ENCODE measurements at places on chromosomes 1 and 21. TPM values are rescaled to one million over a fixed set of nuclear protein-coding genes. Genes with fewer than 3 reads are reported as not detected.
A peak's percentile ranks its signal among the peaks of the same experiment; 100 is the strongest.

DNA sequence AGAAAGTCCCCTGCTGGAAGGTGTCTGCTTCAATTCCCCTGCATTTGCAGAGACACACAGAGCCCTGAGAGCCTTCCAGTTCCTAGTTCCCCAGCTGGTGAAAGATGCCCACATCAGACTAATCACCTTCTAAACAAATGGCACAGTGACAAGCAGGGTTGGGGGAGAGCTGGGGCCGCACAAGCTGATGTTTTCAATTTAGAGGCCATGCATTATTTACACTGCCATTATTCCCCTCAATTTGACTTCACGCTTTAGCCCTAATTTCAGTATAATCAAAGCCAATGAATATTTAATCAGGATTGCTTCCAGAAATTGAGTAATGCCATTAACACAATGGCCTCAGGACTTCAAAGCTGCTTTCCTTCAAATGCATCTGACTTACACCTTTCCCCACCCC lies 81.5 kb downstream of the BEND5 start:
- H3K4me3 ChIP-seq, result no peak overlapping the region
- H3K27me3 ChIP-seq, result no peaks in the 10 kb centered on the region
- DNase-seq, result no peak

DNA sequence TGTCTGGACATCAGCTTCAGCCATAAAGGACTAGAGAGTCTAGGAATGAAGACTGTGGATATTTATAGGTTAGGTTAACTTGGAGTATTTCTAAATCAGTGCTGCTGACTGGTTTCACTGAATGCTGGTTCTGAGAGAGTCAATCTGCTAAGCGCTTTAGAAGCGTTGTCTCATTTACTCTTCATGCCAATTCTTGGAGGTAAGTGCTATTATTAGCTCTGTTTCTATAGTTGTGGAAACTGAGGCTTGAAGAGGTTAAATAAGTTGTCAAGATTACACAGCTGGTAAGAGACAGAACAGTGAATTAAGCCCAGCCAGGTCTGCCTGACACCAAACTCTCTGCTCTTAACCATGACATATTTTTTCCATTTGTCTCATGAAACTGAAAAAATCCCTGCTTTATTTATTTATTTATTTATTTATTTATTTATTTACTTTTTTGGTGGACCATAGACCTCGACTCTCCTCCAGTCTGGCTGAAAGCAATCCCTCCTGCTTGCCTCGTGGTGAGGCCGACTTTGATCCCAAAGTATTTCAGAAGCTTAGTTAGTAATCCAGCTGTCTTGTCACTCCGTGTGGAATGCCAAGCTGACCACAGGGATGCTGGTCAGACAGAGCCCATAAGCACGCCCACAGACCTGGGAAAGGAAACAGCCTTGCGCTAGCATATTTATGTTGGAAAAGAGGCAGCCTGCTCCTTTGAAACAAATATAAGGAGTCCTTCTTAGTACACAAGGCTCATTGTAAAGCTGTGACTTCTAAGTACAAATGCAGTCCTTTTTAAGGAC lies 16.9 kb downstream of the NTMT2 start:
- H3K4me1 ChIP-seq, result no peaks in the 10 kb centered on the region
- H3K36me3 ChIP-seq, result no peaks in the 10 kb centered on the region
- H3K27me3 ChIP-seq, result no peaks in the 10 kb centered on the region

DNA sequence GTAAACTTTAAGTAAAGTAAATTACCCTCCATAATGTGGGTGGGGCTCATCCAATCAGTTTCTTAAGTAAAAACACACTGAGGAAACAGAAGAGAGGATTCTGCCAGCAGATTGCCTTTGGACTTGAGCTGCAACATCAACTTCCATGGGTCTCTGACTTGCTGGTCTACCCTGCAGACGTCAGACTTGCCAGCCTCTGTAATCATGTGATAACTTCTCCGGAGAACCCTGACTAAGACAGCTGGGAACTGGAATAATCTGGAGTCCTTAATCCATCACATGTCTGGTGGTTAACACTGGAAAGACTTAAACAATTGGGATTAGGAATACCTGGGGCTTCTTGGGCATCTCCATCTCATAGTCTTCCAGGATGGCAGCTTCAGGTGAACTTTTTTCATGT lies 13.2 kb upstream of the CEP350 start:
- no peak overlapping the region for H3K4me3 ChIP-seq
- H3K27ac ChIP-seq, result no peak overlapping the region
- no peaks in the 10 kb centered on the region for H3K36me3 ChIP-seq
- no peaks in the 10 kb centered on the region for H3K4me1 ChIP-seq
- no peak for DNase-seq

Gene CCDC27
- not detected for total RNA-seq

Gene KLF17
- not detected for total RNA-seq

DNA sequence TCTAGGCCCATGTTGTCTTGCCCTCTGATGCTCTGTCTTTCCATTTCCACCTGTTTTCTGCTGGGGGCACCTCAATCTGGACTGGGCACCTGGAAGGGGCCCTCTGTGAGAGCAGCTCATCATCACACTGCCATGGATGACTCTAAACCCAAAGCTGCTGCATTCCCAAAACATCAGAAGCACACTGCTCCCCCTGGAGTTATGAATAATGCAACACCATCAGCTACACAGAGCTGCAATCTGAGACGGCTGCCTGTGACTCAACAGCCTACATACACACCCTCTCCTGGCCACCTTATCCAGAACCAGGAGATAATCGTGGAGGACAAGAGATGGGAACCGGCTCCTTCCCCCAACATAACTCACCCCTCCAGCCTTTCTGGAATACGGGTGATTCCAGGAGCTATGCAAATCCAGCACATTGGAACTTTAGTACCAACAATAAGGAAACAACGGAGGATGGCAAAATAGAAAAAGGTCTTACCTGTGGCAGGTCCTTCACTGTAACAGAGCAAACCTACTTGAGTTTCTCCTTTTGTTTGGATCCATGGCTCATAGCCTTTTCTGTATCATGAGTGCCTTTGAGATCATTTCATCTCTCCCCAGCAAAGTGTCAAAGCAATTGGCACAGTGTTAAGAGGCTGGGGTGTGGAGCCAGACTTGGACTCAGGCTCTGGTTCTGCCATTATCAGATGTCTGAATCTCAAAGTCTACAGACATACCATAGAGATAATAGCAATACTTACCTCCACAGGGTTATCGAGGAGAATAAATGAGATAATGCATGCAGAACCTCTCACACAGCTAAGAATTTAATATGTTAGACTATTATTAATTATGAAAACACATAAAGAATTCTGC lies 29.3 kb downstream of the AK2 start:
- H3K4me1 ChIP-seq, result peaks cover 45% of the 10 kb centered on the region
- peaks cover 5% of the 10 kb centered on the region for H3K36me3 ChIP-seq
- peak; percentile 74 for DNase-seq
- no peaks in the 10 kb centered on the region for H3K27me3 ChIP-seq
- H3K4me3 ChIP-seq, result no peak overlapping the region
- peak overlapping the region; percentile 30 for H3K27ac ChIP-seq

Gene USP24
- total RNA-seq, result 49.2 TPM

Gene NR5A2
- total RNA-seq, result 6.3 TPM

DNA sequence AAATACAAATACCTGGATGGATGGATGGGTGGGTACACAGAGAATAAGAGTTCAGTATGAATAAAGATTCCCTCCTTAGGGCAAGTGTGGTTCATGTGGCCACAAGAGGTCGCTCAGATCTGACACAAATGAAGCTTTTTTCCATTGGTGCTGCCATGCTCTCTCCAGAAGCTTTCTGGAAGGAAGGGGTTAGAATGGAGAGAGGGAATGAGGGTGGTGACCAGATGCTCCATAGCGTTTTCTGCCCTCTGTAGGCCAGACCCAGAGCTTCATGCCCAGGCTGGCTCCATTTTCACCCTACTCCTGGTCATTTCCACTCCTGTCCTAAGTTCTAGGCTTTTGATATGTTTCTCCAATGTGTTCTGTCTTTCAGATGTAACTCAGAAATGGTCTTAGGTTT lies 3.3 kb upstream of the FCRL6 start:
- DNase-seq, result peak; percentile 77
- H3K27ac ChIP-seq, result no peak overlapping the region
- H3K27me3 ChIP-seq, result no peaks in the 10 kb centered on the region
- no peaks in the 10 kb centered on the region for H3K36me3 ChIP-seq

DNA sequence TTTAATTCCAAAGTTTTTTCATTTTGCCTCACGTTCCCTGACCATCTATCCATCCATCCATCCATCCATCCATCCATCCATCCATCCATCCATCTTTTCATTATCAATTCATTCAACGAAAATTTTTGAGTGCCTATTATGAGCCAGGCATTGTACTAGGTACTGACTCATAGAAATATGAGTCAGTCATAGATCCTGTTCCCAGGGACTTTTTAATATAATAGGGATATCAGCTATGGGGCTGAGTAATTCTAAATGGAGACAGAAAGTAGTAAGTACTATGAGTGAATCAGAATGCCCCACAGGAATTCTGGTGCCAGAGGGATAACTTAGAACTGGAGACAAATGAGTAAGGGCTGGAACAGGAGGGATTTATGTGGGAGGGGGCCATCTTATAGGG lies 49.8 kb upstream of the GNG12 start:
- H3K27ac ChIP-seq, result no peak overlapping the region
- no peak for DNase-seq
- H3K4me1 ChIP-seq, result no peaks in the 10 kb centered on the region
- H3K4me3 ChIP-seq, result no peak overlapping the region
- H3K36me3 ChIP-seq, result no peaks in the 10 kb centered on the region

DNA sequence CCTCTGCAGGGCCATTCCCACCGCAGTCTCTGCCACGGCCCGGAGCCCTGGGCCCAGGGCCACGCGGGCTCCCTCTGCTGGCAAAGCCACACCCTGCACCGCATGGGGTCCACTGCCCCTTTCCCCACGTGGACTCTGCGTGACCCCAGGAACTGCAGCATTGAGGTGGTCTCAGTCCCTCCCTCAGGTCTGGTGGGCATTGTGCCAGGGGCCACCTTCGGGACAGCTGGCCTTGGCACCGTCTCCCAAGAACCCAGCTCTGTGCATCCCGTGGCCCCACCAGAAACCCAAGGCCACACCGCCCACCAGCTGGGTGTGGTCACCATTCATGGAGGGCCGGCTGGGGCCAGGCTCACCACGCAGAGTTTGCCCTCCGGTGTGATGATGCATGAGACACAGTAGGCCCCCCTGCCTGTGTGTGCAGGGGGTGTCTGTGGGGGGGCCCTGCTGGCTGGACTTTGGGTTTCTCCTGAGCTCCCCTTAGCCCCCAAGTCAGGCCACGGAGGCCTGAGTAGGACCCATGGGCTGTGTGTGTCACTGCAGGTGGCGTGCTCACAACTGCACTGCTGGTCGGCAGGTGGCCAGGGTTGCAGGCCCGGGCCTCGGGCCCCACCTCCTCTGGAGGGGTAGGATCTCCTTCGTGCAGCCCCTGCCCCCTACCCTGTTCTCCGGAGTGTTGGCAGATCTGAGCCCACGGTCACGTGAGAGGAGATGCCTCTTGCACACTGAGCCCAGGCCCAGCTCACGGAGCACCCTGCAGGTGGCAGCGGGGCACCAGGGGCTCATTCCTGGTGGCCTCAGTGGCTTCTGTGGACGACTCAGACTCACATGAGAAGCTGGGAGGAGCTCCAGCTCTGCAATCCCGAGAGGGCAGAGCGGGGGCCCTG lies 5.8 kb downstream of the VWA1 start:
- H3K4me3 ChIP-seq, result no peak overlapping the region
- no peaks in the 10 kb centered on the region for H3K27me3 ChIP-seq
- no peaks in the 10 kb centered on the region for H3K36me3 ChIP-seq
- H3K4me1 ChIP-seq, result peaks cover 24% of the 10 kb centered on the region

Gene PEAR1
- 17.2 TPM for total RNA-seq

DNA sequence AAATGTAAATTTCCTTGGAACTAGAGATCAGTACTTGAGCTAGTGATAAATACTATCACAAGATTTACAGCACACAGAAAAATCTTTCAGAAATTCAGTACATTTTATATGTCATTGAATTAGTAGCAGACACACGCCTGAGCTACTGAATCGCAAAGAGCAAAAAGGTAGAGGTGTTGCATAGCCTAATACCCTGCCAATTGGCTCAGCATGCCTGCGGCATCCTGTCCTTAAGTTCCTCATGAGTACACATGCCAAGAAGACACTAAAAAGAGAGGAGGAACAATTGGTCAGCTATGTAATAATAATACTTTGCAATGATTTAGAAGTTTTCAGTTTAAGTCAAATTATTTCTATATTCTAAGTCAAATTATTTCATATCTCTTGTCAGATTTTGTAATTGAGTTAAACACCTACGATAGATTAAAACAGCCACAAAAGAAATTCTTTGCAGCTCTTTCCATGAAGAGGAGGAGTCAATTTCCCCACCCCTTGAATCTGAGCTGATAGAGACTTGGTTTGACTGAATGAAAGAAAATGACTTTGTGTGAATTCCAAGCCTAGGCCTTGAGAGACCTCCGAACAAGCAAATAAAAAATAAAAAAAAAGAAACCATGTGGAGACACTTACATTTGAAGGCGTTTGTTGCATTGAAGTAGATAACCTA lies 36.2 kb upstream of the PKN2 start:
- H3K36me3 ChIP-seq, result no peaks in the 10 kb centered on the region
- H3K4me1 ChIP-seq, result no peaks in the 10 kb centered on the region
- H3K4me3 ChIP-seq, result no peak overlapping the region
- no peak for DNase-seq

Gene CFHR2
- not detected for total RNA-seq

Gene BOLA1
- 14.3 TPM for total RNA-seq

DNA sequence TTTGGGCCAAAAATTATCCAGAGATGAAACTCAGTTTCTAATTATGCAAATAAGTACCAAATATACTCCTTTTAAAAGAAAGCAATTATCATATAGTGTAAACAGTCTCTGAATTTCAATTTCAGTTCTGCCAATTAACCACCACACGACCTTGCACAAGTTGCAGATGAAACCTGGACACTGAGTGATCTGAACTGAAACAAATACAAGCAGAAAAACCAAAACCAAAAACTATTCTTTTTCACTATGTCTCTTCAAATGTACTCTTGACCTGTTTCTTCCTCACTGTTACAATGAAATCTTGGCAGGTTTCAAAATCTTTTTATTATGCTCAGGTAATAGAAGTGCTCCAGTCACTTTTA lies 79.2 kb downstream of the TYW3 start:
- H3K4me1 ChIP-seq, result no peaks in the 10 kb centered on the region
- no peak overlapping the region for H3K27ac ChIP-seq
- H3K4me3 ChIP-seq, result no peak overlapping the region
- H3K27me3 ChIP-seq, result no peaks in the 10 kb centered on the region
- DNase-seq, result no peak
- H3K36me3 ChIP-seq, result no peaks in the 10 kb centered on the region

Gene KRTAP13-2
- total RNA-seq, result not detected

GRCh38 chr1:99749504-99750347 lies 16.7 kb downstream of the FRRS1 start:
- H3K27ac ChIP-seq, result no peak overlapping the region
- H3K4me3 ChIP-seq, result no peak overlapping the region
- no peaks in the 10 kb centered on the region for H3K27me3 ChIP-seq
- no peak for DNase-seq
- no peaks in the 10 kb centered on the region for H3K36me3 ChIP-seq

Gene AVPR1B
- 0.69 TPM for total RNA-seq

Gene HLX
- 8.2 TPM for total RNA-seq
